ENCODE measurements at places on chromosomes 7 and 10.

GRCh38 chr7:22469371-22470143, 30.4 kb downstream of the STEAP1B start:
- DNase-seq, result no peak

- no peak for DNase-seq
These were observed 201.4 kb downstream of the HECW1 start for GRCh38 chr7:43313628-43314378.

GRCh38 chr10:81108516-81109199, 571.0 kb downstream of the SH2D4B start:
- no peak for DNase-seq

DNA sequence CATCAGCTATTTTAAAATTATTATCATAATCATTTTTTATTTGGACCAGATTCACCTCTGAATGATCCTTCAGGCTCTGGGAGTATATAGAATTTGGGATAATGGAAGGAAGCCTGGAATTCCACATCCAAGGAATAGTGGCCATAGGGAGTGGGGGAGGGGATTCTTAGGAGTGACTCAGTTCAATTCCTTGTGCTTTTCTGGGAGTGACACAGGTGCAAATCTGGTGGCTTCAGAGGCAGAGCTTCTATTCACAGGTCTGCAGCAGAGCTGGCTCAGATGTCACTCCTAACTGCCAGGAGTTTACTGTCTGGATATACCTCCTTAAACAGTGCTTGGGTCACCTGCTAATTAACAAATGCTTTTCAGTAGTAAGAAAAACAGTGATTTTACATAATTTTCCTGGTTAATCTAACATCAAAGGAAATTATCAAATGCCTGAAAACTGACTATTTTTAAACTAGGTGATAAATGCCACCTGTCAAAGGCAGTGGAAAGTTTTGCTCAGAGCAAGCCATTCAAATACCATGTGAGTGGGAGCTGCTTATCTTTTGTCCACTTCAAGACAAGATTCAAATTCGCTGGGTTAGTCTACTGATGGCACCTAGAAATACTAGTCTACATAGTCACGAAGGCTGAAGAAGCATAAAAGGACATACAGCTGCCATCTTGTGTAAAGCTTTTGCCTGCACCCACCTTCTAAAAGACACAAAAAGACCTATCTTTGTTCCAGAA, 106.7 kb upstream of the LAMB4 start:
- no peak for DNase-seq

DNA sequence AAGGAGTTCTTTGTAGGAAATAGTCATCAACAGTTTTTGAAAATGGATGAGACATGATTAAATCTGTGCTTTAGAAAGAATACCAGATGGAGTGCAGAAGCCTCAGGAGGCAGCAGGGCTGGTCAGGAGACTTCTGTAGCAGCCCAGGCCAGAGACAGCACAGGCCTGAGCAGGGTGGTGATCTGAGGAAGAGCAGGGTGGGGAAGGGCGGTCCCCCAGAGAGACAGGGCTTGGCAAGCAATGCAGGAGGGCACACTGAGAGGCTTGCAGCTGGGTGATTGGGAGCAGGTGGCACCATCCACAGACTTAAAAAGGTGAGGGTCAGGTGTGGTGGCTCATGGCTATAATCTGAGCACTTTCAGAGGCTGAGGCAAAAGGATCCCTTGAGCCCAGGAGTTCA, 4.3 kb upstream of the SMKR1 start:
- no peak for DNase-seq

DNA sequence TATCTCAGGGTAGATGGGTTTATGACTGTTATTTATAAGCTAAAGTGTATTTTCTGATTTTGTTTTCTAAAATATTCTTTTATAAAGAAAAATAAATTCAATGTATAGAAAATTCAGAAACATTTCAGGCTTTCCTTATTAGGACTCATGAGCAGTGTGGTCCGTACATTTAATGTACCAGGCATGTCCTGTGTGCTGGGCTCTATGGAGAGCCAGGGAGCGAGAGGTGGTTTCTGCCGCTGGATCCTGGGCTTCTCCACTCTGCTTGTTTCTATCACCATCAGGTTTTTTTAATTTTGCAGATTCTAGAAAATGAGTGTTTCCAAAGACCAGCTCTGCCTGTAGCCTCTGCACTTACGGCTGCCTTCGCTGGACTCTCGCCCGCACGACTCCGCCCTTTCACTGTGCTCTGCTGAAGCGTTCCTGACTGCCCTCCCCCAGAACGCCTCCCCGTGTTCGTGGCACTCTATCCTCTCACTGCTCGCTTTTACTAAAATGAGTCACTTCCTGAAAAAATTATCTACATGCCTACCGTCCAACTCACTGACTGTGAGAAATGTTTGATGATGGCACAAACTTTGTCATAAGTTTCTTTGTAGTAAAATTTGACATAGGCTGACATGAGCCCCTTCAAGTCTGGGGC, 188.5 kb downstream of the ZMYND11 start:
- DNase-seq, result peak; percentile 54

DNA sequence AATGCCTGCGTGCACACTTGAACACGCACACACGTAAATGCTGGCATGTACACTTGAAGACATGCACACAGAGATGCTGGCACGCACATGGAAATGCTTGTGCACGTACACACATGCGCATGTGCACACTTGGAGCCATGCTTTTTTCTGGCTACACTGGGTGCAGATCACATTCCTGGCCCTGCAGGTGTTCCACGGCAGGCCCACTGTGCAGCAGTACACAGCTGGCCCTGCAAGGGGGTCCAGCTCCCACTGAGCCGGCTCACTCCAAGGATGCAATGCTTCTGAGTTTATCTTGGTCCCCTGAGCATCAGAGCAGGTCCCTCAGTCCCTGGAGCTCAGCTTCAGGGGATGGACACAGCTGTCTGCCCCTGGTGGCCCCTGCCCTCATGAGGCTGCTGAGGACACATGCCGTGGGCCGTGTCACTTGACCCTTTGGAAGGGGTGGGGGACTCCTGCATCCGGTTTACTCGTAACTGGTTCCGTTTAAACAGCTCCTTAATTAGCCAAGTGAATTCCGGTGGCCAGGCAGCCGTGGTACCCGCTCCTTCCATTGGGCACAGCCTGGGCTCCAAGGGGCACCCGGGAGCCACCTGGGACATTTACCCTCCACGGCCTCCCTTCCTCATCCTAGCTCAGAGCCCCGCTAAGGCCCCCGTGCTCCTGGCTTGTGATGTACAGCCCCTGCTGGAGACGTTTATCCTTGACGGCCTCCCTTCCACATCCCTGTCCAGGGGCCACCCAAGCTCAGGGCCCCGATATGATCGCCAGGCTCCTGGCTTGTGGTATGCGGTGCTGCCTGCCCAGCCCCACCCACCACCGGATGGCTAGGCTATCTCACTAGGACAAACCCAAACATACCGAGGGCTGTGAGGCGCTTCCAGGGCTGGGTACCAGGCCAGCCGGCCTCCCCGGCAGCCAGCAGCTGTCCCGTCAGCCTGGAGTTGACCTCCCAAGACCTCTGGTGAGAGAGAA, 39.5 kb upstream of the DPYSL4 start:
- DNase-seq, result no peak

DNA sequence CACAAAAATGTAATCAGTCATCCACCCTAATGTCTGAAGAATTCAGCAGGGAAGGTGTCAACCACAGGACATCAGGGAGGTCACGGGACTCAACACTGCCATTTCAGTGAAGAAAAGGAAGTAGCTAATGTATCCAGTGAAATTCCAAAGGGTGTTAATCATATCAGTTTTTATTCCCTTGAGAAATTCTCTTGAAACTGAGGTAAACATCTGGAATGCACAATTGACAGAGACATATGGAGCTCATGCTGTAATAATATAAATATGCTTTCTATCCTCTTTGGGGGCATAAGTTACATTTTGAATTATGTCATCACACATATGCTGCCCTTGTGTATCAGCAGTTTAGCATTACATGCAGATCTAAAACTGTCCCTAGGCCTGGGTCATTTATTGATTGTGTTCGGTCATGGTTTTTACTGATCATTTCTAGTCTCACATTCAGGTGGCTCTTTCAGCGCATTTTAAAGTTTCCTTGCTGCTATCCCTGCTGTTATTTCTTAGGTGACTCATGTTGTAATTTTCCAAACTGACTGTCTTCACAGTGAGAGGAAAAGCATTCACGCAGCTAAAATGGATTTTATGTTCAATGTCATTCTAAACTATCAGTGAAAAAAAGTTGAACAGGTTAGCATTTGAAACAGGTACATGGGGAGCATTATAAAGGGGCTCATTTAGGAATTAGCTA, 273.9 kb downstream of the TSPAN12 start:
- no peak for DNase-seq

- DNase-seq, result no peak
These were observed 158.6 kb upstream of the INSYN2A start for GRCh38 chr10:127354992-127355391.

GRCh38 chr10:98405422-98405821, 9.6 kb downstream of the PYROXD2 start:
- DNase-seq, result no peak

- DNase-seq, result no peak
These were observed 33.8 kb downstream of the MKI67 start for GRCh38 chr10:128092454-128092853.

GRCh38 chr10:132497861-132498561, 39.6 kb upstream of the INPP5A start:
- DNase-seq, result no peak

GRCh38 chr7:87127019-87127418, 25.2 kb upstream of the DMTF1 start:
- no peak for DNase-seq

DNA sequence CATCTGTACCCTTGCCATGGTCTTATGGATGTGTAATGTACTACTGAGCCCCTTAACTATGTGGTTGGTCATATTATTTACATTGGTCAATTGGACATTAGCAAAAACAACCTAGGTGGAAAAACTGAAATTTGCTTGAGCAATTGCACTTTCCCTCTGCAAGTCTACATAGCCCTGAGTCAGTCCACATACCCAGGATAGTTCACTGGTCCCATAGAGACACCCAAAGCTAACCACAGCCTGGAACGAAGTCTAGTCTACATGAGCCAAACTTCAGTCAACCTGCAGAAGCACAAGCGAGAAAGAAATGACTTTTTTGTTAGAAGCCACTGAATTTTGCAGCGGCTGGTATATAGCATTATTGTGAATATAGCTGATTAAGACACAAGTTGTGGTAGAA, 37.6 kb upstream of the COL1A2 start:
- no peak for DNase-seq

DNA sequence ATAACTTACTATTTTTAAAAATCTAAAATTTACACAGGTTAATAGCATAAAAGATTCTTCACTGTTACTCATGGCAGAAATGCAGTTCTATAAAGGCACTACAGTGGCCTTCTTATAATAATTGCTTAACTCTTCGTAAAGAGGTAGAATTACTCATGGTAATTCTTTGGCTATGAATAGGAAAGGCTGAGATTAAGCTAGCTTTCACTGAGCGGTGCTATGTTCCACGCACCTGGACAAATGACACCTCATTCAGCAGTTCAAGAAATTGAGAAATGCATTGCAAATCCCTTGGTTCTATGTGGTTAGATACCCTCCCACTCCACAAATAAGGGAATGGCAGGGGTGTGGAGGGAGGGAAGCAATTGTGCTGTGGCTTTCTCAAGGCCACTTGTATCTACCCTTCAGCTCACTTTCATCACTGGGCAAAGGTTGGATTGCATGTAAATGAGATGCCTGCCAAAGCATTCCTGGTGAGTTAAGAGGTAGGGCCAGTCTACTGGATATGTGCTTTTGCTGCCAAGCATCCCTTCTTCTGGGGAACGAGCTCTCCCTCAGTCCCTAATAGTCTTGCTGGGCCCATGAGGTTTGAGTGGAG, 210.9 kb downstream of the TEX36 start:
- DNase-seq, result no peak
